Immature natural killer cell (primary cell): ENCODE measurements at places on chromosomes 16 and 17. TPM values are rescaled to one million over a fixed set of nuclear protein-coding genes. Genes with fewer than 3 reads are reported as not detected.

GRCh38 chr16:25198021-25198420 is 18.7 kb upstream of the AQP8 start:
- no peaks in the 10 kb centered on the region for H3K27me3 ChIP-seq
- no peaks in the 10 kb centered on the region for H3K36me3 ChIP-seq
- H3K4me3 ChIP-seq, result no peak overlapping the region

DNA sequence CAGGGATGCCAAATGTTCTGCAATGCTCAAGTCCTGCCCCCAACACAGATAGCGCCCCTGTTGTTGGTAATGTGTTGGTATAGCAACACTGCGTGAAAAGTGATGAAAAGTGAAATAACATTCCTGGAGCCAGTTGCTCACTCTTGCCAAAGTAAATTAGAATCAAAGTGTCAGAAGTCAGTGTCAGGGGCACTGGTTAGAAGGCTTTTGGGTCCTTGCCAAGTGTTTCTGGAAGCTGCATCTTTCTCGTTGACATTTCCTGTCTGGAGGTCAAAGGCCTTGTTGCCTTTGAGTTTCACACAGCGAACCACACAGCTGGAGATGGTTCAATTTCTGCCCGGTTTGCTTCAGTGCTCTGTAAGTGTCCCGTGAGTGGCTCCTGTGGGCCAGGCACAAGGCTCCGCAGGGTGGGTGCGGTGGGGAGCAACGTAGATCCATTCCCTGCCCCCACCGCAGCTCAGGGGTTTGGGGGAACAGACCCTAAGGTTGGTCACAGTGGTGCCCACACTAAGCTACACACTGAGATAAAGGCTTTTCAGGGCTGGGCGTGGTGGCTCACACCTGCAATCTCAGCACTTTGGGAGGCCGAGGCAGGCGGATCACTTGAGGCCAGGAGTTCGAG is 3.6 kb upstream of the SLC16A5 start:
- H3K4me3 ChIP-seq, result no peak overlapping the region
- H3K36me3 ChIP-seq, result no peaks in the 10 kb centered on the region
- no peak for DNase-seq
- H3K4me1 ChIP-seq, result peaks cover 16% of the 10 kb centered on the region
- H3K27me3 ChIP-seq, result no peaks in the 10 kb centered on the region
- no peak overlapping the region for H3K27ac ChIP-seq

The CDK5R1 gene
- polyA plus RNA-seq, result 0.37 TPM

DNA sequence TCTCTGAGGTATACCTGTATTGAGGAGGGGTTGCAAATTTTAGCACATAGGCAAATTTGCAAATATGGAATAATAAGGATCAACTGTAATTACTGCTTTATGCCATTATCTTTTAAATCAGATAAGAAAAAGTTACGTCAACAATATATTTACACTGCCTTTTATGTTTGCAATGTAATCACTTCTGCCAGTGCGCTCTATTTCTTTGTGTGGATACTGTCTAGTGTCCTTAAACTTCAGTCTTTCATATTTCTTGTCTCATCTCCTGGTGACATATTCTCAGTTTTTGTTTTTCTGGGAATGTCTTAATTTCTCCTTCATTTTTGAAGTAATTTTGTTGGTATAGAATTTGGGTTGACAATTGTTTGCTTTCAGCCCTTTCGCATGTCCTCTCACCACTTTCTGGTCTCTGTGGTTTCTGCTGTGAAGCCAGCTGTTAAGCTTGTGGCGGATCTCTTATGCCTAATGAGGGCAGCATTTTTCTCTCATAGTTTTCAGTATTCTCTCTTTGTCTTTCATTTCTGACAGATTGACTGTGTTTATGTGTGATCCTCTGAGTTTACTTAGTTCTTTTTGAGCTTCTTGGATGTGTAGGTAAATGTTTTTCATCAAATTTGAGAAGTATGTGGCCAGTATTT is 37.6 kb upstream of the ABCC11 start:
- DNase-seq, result peak; percentile 55
- peaks cover 41% of the 10 kb centered on the region for H3K4me1 ChIP-seq
- H3K36me3 ChIP-seq, result peaks cover 39% of the 10 kb centered on the region
- peak overlapping the region; percentile 67 for H3K27ac ChIP-seq

The SPHK1 gene
- 6.5 TPM for polyA plus RNA-seq

DNA sequence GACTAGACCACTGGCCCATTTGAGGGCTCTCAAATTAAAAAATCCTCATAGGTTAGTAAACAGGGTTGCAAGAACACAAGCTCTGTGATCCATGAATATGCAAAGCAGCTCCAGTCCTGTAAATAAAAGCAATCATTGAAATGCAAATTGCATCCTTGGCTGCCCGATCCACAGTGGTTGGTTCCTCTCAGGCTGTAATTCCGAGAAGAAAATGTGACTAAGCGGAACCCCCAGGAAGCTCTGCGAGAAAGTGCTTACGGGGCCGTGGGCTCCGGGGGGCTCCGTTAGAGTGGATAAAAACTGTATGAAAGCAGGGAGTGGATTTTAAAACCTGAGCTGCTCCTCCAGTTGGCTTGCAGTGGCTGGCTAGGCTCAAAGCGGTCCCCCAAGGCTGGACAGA is 2.5 kb downstream of the GPRC5B start:
- H3K36me3 ChIP-seq, result no peaks in the 10 kb centered on the region
- H3K4me3 ChIP-seq, result no peak overlapping the region
- DNase-seq, result no peak
- H3K4me1 ChIP-seq, result peaks cover 16% of the 10 kb centered on the region
- H3K27me3 ChIP-seq, result peaks cover 22% of the 10 kb centered on the region

The TMEM220 gene
- 4.4 TPM for polyA plus RNA-seq

DNA sequence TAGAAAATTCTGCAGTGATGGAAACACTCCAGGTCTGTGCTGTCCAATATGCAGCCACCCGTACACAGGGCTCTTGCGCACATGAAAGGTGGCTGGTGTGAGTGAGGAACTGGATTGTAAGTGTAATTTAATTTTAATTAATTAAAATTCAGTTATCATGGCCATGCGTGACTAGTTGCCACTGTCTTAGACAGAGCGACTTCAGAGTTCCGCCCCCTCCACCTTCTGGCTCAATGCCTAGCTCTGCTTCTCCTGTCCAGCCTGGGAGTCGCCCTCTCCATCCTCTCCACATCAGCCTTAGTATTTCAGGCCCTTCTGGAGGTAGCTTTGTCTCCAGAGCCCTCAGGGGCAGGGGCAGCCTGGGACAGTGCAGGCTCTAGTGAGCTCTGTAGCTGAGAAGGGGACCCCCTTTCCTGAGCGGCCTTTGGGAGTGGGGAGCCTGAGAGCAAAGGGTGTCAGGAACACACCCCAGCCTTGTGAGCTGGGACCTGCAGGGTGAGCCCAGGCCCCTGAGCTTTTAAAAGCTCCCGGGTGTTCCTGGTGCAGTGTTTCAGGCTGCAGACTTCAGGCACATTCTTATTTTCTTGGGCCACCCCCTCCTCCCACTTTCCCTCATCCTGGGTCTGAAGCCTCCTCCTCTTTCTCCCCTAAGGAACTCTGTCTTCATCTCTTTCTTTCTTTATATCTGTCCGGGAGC is 99.4 kb downstream of the IRF8 start:
- peak overlapping the region; percentile 32 for H3K27ac ChIP-seq
- H3K4me3 ChIP-seq, result no peak overlapping the region
- no peaks in the 10 kb centered on the region for H3K27me3 ChIP-seq
- DNase-seq, result no peak
- H3K36me3 ChIP-seq, result no peaks in the 10 kb centered on the region

DNA sequence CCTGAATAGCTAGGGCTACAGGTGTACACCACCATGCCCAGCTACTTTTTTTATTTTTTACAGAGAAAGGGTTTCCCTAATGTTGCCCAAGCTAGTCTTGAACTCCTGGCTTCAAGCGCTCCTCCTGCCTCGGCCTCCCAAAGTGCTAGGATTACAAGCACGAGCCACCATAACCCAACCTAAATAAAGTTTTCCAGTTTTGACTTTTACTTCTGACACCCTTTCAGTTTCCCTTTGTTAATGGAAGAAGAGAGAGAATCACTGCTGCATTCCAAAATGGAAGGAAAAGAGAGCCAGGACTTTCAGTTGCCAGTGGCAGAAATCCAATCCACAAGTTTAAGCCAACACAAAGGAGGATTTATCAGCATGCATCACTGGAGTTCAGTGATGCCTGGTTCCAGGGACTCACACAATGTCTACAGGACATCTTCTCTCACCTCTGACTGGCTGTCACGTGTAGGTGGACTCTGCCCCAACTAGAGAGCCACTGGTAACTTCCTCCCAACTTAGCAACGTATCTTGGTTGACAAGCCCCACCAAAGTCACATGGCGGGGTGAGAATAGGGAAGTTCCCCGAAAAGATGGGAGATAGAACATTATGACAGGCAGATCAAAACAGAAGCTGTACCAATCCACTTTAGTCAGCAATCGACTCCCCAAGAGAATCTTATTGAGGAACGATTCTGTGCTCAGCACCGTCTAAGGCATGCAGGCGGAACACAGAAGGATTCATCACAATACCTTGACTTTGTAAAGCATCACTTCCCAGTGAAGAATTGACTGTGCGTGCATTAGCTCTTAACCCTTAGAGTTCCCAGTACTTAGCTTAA is 46.5 kb downstream of the GAS7 start:
- DNase-seq, result peak; percentile 68
- no peaks in the 10 kb centered on the region for H3K27me3 ChIP-seq
- H3K4me3 ChIP-seq, result peak overlapping the region; percentile 71
- peak overlapping the region; percentile 91 for H3K27ac ChIP-seq
- peaks cover 60% of the 10 kb centered on the region for H3K4me1 ChIP-seq

GRCh38 chr17:75511270-75511609 is 4.1 kb downstream of the CASKIN2 start:
- no peaks in the 10 kb centered on the region for H3K27me3 ChIP-seq
- H3K36me3 ChIP-seq, result no peaks in the 10 kb centered on the region
- no peak for DNase-seq
- H3K4me1 ChIP-seq, result no peaks in the 10 kb centered on the region
- H3K4me3 ChIP-seq, result no peak overlapping the region
- H3K27ac ChIP-seq, result no peak overlapping the region

DNA sequence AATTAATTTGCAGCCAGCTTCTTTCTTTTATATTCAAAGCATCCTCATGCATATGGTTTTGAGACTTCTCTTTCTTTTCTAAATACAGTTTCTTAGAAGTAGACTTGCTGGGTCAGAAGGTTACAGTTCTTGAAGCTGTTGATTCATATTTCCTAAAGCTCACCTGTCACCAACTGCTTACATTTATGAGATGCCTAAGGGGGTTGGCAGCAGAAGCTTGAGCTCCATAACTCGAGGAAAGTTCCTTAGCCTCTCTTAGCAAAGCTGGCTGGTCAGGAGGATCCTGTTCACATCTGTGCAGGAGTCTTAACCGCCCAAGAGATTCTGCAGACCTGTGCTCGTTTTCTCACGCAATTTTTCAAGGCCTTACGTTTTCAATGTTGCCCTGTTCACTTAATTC is 218.8 kb downstream of the SNX29 start:
- H3K36me3 ChIP-seq, result no peaks in the 10 kb centered on the region
- H3K4me3 ChIP-seq, result no peak overlapping the region
- H3K4me1 ChIP-seq, result peaks cover 3% of the 10 kb centered on the region
- no peak overlapping the region for H3K27ac ChIP-seq

The RUNDC3A gene
- polyA plus RNA-seq, result not detected

The LRRC36 gene
- not detected for polyA plus RNA-seq

The DNAI2 gene
- not detected for polyA plus RNA-seq

GRCh38 chr17:17890773-17891759 is 54.3 kb upstream of the SREBF1 start:
- no peak overlapping the region for H3K27ac ChIP-seq
- peak; percentile 15 for DNase-seq
- no peak overlapping the region for H3K4me3 ChIP-seq
- H3K36me3 ChIP-seq, result peaks cover 33% of the 10 kb centered on the region

The C1QTNF1 gene
- not detected for polyA plus RNA-seq

GRCh38 chr17:76179496-76180467 is 38.7 kb upstream of the FOXJ1 start:
- DNase-seq, result peak; percentile 14
- peak overlapping the region; percentile 76 for H3K27ac ChIP-seq
- H3K36me3 ChIP-seq, result no peaks in the 10 kb centered on the region
- no peaks in the 10 kb centered on the region for H3K27me3 ChIP-seq
- H3K4me1 ChIP-seq, result peaks cover 21% of the 10 kb centered on the region

GRCh38 chr16:85873153-85873552 is 25.8 kb upstream of the IRF8 start:
- no peak overlapping the region for H3K4me3 ChIP-seq
- no peaks in the 10 kb centered on the region for H3K36me3 ChIP-seq
- DNase-seq, result no peak
- peaks cover 2% of the 10 kb centered on the region for H3K27me3 ChIP-seq
- no peak overlapping the region for H3K27ac ChIP-seq

GRCh38 chr17:50584116-50584515 is 23.6 kb downstream of the CACNA1G start:
- H3K4me3 ChIP-seq, result no peak overlapping the region
- H3K27me3 ChIP-seq, result peaks cover 3% of the 10 kb centered on the region
- no peaks in the 10 kb centered on the region for H3K36me3 ChIP-seq
- DNase-seq, result no peak
- H3K4me1 ChIP-seq, result no peaks in the 10 kb centered on the region

DNA sequence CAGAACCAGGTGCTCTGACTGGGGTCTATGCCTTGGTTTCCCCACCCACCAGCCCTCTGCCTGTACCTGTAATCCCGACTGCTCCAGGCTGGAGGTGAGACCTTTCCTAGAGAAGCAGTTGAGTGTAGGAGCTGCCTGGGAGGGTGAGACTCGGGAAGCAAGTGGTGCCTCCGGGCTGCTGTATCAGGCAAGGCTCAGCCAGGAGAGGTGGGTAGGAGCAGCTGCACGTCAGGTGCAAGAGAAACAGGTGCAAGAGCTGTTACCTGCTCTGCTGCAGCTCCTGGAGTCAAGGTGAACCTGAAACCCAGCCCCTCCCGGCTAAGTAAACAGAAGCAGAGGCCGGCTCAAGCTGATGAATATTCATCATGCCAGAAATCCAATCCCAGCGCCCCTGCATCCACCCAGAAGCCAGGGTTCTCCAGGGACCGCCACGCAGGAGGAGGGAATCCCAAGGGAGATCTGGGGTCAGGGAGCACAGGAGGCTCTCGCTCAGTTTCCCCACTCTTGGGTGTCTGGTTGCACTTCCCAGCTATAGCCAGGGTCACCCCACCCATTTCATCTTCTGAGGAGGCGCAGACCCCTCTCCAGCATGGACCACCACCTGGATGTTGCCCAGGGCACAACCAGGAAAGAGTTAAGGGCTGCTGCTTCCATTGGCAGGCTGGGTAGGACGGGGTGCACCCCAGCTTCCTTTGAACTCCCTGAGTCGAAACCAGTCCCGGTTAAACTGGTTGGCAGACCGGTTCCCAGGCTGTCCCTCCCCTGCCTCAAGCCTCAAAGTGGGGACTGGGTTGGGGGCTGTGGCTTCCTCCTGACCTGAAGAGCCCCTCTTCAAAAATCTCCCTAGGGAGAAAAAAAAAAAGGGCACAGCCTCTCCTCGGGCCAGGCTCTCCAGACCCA is at the start of gene PRR15L:
Gene PRR15L (minus strand): TSS at position 293 of the 900 bp plus-strand sequence. CDS start 4,649 bp downstream, outside the sequence.
- DNase-seq, result no peak
- no peak within 1 kb of the TSS for H3K4me3 ChIP-seq
- no peaks in the 10 kb centered on the region for H3K36me3 ChIP-seq
- H3K4me1 ChIP-seq, result no peaks in the 10 kb centered on the region
- H3K27me3 ChIP-seq, result peaks cover 4% of the 10 kb centered on the region
- H3K27ac ChIP-seq, result no peak within 1 kb of the TSS
